Activated naive CD4-positive, alpha-beta T cell (primary cell): ENCODE measurements at places on chromosomes 1 and 21.

GRCh38 chr1:172019976-172020375 is 178.7 kb downstream of the DNM3 start:
- DNase-seq = no peak

DNA sequence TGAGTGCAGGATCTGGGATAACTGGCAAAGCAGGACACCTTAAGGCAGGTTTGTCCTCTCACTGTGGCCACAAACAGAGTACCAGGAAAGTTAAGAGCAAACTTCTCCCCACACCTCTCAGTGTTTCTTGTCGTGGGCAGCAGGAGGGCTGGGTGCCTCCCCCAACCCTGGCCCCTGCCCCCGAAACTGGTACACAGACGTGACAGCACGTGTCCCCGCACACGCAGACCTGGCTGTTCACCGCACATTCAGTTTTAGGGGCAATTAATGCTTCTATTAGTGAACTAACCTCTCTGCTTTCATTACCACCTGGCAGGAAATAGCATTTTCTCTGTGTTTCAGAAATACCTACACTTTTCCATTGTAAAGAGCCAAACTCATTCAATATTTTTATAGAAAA is 32.9 kb upstream of the RIPK4 start:
- no peak for DNase-seq

GRCh38 chr21:44303490-44303981 is 3.7 kb downstream of the PFKL start:
- no peak for DNase-seq

- no peak for DNase-seq
Measured at GRCh38 chr1:161978011-161978790, 45.5 kb downstream of the OLFML2B start.

GRCh38 chr1:9808459-9808858 is 15.3 kb downstream of the CLSTN1 start:
- DNase-seq = no peak

DNA sequence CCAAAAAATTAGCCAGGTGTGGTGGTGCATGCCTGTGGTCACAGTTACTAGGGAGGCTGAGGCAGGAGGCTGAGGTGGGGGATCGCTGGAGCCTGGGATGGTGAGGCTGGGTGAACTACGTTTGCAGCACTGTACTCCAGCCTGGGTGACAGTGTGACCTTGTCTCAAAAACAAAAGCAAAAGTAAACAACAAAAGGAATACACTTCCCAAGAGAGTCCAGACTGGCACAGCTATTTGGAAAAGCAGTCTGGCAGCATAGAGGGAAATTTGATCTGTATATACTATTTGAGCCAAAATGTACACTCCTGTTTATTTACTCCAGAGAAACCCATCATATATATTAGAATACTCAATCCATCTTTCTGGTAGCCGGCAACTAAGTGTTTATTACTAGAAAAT is 107.0 kb upstream of the HMCN1 start:
- no peak for DNase-seq

DNA sequence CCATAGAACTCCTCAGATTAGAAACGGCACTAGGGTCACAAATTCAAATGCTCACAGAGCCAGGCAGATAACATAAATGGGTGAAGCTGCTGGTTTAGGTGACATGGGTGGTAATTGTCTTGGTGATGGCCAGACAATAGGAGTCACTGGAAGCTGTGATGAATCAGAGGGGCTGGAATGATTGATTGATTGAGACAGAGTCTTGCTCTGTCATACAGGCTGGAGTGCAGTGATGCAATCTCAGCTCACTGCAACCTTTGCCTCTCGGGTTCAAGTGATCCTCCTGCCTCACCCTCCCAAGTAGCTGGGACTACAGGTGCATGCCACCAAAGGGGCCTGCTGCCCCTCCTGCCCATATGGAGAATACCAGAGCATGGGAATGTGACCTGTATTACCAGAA is 63.0 kb downstream of the HIVEP3 start:
- no peak for DNase-seq

DNA sequence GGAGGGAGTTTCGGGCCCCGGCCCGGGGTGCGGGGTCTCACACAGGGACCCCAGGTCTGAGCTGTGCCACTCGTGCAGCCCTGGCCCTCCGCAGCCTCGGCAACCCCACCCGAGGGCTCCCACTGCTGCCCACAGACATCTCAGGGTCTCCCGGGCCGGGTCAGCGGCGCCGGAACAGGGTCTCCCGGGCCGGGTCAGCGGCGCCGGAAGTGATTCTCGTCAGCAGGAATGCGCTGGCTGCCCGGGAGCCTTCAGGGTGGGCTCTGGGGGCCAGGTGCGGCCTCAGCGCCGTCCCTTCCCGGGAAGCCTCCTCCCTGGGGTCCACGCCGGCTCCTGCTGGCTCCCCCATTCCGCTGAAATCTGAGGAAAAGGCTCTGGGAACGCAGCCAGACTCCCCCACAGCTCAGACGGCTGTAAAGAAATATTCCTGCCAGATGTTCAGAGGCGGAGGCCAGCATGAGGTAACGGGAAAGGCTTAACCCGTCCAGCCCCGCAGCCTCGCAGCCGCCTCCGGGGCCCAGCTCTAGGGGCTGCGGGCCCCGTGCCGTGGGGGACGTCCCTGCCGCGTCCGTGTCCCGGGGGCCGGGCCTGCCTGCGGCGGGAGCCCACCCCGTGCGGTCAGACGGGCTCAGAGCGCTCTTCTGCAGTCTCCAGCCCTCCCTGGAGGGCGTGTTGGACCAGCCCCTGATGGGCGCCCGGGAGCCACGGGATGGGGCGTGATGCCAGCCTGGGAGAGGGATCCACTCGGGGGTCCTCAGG is 8.7 kb upstream of the COL6A1 start:
- DNase-seq = no peak

DNA sequence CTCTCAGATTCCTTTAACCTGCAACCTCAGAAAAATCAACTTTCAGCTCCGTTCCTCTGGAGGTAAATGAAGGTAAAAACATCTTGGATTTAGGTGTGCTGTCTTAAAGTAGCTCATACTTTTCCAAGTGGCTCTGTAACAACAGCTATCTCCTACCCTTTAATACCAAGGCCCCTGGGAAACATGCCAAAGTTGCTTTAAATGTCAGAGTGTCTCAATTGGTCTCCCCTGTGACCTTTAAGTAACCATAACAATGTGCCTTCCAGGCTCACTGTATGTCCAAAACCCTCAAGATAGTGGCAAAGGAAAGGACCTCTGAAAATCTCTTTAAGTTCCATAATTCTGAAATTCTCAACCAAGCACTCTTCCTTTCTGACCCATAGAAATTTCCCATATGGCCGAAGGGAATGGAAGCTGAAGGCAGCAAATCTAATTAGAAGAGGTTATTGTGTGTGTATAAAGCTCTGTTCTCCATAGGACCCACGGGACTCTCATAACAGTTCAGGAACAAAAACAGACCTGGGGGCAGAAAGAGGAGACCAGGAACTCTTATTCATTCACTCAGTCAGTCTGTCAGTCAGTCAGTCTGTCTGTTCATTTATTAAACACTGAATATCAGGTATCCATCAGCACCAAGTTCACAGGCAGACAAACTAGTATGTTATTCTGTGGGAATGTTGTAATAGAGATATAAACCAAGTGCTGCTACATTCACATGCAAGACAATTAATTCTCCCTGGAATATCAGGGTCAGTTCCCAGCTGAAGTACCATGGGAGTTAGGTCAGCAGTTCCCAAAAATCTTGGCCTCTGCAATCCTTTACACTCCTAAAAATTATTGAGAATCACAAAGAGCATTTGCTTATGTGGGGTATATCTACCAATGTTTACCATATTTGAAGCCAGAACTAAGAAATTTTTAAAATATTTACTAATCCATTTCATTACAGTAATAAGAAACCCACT is 19.1 kb downstream of the ASTN1 start:
- no peak for DNase-seq
